ENCODE measurements at places on chromosomes 2 and 18. TPM values are rescaled to one million over a fixed set of nuclear protein-coding genes. Genes with fewer than 3 reads are reported as not detected.

Gene GULP1
- 42.9 TPM for total RNA-seq

Gene INPP5D
- 8.7 TPM for total RNA-seq

Gene RND3
- total RNA-seq = 11.4 TPM

Gene MYO5B
- 25.5 TPM for total RNA-seq

Gene CNTNAP5
- total RNA-seq = not detected

Gene HRH4
- not detected for total RNA-seq

Gene MPV17
- total RNA-seq = 62.0 TPM

Gene TSHZ1
- total RNA-seq = 75.5 TPM

Gene MRO
- total RNA-seq = 2.7 TPM

DNA sequence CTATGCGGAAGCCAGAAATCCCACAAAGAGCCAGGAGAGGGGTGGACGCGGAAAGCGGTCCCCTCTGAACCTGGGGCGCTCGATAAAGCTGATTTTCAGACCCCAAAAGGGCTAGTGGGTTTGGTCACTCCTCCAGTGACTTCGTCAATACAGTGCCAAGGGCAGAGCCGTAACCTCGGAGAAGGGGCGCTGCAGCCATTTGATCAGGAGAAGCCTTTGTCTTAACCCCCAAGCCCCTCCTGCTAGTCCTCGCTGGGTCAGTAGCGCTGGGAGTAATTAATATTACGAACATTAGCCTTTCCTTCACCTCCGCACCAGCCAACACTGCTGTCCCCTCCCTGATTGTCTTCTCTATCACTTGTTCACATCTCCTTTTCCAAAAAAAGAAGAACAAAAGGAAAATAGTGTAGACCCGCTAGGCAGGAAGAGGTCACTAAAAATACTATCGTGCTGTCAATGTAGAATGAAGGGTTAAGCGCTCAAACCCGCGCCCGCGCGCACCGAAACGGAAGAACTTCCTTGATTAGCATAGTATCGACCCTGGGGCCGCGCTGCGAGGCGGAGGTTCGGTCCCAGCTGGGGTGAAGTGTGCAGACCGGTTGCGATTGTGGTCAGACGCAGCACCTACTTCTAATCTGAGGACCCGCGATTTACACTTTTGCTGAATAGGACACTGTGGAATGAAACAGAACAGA lies 63.2 kb upstream of the MAPRE2 start:
- peak; percentile 29 for DNase-seq

DNA sequence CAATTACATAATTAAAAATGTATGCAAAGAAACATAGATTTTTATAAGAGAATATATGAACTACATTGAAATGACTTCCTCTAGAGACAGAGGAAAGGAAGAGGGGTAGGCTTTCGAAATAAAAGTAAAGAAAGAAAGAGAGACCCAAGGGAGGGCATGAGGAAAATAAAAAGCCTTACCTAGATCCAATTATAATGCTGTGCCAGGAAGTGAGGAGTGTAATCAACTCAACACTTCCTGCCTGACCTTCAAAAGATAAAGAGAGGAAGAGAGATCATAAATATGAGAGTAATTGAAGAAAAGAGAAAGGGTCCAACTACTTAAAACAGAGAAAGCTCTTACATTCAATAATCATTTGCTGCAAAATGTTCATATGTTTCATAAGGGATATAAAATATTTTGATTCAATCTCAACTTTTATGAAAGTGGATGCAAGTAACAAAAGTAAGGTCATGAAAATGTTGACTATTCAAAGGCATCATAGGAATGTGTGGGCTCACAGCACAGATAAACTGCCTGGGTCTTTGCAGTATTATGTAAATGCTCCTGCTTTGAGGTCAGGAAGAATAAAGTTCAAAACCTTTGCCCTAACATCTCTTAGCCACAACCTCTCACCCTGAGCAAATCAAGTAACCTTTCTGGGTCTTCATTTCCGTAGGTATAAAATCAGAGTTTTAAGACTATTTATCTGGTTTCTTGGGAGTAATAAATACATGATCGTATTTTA lies 1237.7 kb downstream of the LRP1B start:
- DNase-seq = no peak

- DNase-seq = no peak
These were observed 214.6 kb upstream of the LRRTM1 start for GRCh38 chr2:80519121-80519643.

DNA sequence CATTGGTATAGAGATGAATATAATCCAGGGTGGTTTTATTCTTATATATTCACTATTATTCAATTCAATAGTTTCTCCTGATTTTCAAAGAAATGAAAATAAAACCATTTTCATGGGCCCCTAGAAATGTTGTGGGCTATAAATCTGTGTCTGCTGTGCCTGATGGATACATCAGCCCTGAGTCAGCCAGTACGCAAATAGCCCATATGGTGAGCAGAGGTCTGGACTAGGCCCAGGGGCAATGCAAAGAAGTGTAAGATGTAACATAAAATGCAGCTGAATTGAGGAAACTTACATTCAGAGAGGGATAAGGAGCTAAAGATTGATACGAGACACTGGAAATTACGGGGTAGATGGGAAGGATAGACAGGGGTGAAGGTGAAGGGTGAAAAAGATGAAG lies 122.5 kb downstream of the MAIP1 start:
- DNase-seq = no peak

GRCh38 chr2:179936654-179937053 lies 70.4 kb downstream of the CWC22 start:
- no peak for DNase-seq

GRCh38 chr18:41119031-41119430 lies 836.0 kb upstream of the PIK3C3 start:
- DNase-seq = no peak

DNA sequence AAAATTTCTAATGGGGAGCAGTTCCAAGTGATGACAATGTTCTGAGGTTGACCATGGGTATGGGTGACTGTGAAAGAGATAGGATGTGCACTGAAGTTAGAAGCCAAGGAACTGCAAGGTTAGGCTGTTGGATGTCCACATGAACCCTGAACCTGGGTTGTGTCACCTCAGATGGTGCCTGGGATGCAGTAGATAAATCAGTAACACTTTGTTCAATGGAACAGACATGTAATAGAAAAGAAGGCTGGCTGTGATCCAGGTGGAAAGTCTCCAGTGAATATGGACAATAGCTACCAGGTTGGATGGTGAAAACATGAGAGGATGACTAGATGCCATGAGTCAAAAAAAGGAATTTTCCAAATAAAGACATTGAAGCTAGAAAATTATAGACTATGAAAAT lies 131.4 kb downstream of the TRABD2A start:
- DNase-seq = no peak
